ENCODE measurements at places on chromosomes 6 and 20. TPM values are rescaled to one million over a fixed set of nuclear protein-coding genes. Genes with fewer than 3 reads are reported as not detected.

- DNase-seq: no peak
Observed at GRCh38 chr6:167731731-167732422, 94.8 kb upstream of the AFDN start.

The REM1 gene
- total RNA-seq: not detected

The CALHM5 gene
- not detected for total RNA-seq

- no peak for DNase-seq
Observed at GRCh38 chr6:112636650-112637262, 289.6 kb downstream of the RFPL4B start.

DNA sequence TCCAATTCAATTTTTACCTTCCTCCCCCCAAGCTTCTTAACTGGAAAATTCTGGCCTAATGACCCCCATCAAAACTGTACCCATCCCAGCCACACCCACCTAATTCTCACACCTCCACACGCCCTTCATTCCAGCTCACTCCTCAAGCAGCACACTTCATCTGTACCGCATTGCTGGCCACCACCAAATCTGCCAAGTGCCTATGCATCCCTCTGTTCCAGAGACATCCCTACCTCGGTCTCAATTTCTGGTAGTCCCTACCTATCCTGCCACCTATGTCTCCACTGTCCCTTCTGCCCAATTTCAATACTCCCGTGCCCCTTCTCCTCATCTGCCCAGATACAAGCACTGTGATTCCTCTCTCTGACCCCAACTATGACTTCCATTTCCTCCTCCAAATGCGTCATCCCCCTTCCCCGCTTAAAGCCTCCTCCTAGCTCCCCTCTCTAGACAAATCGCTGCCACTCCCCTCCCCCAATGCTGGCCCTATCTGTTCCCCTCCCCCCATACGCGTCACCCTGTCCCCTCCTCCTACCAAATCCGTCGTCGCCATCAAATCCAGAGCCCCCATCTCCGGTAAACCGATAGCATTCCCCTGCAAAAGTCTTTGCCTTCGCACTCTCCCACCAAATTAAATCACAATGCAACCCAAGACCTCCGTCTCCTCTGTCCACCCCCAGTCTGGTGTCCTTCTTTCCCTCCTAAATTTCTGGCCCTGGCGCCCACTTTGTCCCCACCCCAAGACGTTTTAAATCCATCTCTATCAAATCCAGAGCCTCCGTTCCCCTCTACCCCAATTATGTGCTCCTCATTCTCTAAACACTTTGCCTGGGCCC lies 1.2 kb downstream of the MTCH1 start:
- peak; percentile 43 for DNase-seq

DNA sequence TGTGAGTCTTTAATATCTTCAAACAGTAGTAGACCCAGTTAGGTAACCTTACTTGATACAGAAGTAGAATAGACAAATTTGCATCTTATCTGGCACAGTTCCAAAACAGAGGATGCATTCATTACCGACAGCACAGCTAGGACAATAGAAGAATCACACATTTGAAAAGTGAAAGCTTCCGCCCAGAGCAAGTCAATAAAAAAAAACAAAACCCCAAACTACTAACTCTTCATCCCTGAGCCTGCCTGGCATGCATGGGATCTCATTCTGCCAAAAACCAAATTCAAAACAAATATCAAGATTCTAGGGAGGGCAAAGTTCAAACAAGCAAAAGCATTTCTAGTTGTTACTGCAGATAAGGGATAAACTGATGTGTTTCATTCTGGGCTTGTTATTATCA lies 235.4 kb downstream of the BTBD9 start:
- peak; percentile 8 for DNase-seq

GRCh38 chr20:15033891-15034290 lies 696.5 kb upstream of the FLRT3 start:
- no peak for DNase-seq

DNA sequence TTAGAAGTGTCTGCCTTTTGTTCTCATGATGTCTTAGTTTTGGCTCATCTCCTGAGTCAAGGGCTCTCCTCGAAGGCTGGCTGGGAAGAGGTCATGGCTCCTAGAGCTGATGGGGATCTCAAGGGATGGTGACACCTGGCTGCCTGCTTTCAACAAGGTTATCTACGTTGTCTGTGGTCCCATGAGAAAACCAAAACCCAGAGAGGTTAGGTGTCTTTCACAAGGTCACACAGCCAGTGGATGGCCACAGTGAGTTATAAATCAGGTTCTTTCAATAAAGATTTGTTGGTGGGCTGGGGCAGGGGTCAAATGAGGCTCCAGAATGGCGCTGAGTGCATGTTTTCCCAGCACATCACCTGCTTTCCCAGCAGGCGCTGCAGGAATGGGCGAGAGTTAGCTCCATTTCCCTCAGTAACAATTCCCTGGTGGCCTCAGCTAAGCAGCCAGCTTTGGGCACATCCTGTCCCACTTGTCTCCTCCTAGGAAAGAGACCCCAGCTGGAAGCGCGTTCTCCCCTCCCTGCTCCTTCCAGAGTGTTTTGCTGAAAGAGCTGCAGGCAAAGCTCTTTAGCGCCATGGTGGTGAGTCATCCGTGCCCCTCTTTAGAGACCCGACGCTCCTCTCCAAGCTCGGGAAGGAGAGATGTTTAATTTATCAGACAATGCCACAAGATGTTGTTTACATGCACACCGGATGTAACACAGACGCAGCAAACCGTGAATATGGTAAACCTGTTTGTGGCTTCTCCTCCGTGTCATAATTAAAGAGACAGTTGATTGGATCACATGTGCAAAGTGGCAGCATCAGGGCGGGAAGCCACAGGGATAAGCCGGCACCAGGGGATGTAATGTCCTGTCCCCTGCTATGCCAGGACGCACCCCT lies 109.7 kb downstream of the LRFN2 start:
- DNase-seq: no peak

DNA sequence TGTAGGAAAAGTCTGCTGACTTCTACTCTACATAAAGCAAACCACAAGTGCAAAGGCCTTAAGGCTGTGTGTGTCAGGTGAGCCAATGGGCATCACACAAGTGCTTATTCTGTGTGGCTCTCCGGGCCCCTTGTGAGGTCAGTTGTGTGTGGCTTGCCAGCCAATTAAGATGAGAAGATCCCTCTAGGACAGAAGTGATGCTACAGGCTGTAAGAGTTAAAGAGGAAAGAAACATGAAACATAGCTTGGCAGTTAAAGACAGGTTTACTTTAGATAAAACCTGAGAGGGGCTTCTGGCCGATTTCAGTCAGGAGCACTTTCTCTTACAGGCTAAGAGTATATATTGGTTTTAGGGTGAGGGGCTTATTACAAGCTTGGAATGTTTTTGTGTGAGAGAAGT lies 242.4 kb downstream of the NFATC2 start:
- DNase-seq: no peak

- DNase-seq: no peak
Observed at GRCh38 chr20:64051033-64051452, 1.6 kb upstream of the SOX18 start.

The BCLAF1 gene
- total RNA-seq: 77.7 TPM

GRCh38 chr6:152170702-152171667 lies 363.5 kb downstream of the ESR1 start:
- no peak for DNase-seq

The C6orf141 gene
- total RNA-seq: not detected

GRCh38 chr6:21912151-21912832 lies 318.7 kb downstream of the SOX4 start:
- no peak for DNase-seq

GRCh38 chr20:15930311-15931305 lies 642.6 kb downstream of the KIF16B start:
- DNase-seq: peak; percentile 75

DNA sequence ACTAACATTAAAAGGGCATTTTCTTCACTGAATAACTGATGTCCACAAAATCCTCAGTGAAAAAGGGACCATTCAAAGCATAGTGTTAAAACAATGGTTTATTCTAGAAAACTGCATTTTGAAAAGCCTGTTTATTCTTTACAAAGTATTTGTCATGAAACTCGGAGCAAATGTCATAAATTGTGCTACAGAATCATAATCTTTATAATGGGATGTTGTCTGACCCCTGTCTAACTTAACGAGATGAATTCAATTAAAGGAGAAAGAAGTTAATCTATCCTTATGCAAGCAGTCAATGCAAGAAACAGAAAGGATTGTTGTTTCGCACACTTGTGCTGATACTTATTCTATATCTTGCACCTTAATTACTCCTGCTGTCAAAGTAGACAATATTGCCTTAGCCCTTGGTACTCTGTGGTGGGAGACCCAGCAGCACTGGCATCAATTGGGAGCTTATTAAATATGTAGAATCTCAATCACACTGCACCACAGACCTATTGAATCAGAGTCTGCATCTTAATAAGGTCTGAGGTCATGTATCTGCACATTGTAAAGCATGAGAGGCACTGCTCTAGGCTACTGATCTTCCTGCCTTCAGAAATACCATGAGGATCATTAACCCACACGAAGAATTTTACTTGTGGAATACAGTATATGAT lies 708.3 kb downstream of the HDGFL1 start:
- no peak for DNase-seq

The SOX4 gene
- total RNA-seq: 25.8 TPM

The B3GAT2 gene
- total RNA-seq: not detected

The PDYN gene
- not detected for total RNA-seq

DNA sequence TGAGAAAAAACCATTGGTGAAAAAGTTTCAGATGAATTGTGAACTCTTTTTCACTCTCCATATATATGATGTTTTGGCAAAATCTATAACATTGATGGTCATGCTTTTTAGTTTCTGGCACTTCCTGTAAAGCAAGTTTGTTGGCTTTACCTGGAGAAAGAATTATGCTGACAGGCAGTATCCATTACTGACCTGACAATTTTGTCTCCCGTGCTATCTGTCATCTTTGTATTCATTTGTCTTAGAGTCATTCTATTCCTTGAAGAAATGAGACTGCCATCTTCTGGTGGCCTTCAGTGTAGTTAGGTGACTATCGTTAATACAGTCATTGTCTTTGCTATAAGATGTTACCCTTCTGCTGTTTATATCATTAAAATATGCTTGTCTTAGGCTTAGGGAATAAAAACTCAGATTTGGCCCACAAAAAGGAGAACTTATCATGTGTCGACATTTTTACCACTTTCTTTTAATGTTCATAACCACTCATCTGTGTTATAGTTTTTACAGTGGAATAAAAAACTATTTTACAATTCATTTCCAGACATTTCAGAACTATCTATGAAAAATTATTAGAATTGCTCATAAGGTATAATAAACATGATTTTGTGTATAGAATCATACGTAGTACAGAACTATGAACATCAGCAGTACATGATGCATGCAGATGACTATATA lies 707.0 kb downstream of the EPM2A start:
- DNase-seq: peak; percentile 60

The TAF4 gene
- 3.6 TPM for total RNA-seq

DNA sequence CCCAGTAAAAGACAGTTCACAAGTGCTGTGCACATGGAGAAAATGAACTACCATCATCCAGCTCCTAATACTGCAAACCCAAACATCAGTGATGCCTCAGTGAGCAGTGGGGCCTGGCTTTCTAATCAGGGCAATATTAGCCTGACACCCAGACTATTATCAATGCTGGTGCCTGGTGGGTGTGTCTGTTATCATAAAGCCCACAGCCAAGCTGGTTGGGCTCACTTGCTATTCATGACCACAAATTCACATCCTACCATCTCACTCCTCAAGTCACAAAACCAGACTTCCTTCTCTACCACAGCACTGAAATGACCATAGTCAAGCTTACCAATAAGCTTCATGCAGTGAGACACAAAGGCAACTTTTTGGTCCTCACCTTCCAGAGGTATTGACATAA lies 180.8 kb upstream of the PLN start:
- DNase-seq: no peak

The BHLHE23 gene
- total RNA-seq: not detected

The RAB44 gene
- not detected for total RNA-seq

- DNase-seq: no peak
Observed at GRCh38 chr6:300494-301198, 8.4 kb downstream of the DUSP22 start.

DNA sequence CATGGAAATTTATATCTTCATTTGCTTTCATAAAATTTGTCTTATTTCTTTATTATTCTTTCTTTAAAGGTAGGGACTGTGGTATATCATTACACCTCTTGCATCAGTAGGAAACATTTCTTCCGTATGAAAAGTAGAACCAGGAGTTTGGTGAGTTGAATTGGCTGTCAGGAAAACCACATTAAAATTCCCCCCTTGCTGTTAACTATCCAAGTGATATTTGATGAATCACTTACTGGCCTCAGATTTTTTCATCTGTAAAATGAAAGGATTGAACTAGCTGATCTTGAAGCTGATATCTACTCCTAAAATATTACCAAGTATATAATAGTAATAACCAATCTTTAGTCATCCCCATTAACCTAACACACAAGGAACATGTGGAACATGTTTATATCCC lies 460.9 kb downstream of the GJA1 start:
- DNase-seq: no peak

DNA sequence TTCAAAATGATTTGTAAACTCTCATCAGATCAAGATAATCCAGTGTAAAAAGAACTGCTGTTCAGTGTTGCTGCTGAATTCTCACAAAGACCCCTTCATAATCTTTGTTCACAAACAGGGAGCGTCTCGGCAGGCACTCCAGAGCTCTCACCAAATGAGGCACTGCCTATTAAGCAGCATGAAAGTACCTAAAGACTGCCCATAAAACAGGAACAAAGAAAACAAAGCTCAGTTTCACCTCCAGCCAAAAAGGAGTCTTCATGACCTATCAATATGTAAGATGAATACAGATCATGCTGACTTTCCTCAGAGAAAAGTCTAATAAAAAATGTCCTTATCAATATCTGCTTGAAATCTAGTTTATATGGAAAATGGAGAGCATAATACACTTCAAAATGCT lies 41.8 kb downstream of the GPR63 start:
- no peak for DNase-seq

DNA sequence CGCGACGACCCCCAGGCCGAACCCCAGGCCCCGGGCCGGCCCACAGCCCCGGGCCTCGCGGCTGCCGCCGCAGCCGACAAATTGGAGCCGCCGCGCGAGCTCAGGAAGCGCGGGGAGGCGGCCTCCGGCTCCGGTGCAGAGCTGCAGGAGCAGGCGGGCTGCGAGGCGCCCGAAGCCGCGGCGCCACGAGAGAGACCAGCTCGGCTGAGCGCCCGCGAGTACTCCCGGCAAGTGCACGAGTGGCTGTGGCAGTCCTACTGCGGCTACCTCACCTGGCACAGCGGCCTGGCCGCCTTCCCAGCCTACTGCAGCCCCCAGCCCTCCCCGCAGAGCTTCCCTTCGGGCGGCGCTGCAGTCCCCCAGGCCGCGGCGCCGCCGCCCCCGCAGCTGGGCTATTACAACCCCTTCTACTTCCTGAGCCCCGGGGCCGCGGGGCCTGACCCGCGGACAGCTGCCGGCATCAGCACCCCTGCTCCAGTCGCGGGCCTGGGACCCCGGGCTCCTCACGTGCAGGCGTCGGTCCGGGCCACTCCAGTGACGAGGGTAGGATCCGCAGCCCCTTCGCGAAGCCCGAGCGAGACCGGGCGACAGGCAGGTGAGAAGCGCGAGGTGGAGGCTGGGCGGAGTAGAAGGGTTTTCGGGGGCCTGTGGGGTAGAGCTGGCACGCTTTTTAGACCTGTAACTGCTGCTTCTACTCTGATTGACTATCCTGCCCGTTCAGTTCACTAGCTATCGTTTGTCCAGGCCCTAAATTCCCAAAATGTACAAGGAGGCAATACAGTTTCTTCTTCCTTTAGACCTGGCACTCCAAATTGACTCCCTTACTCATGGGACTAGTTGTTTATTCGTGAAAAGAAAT lies 654 bp downstream of the FAM8A1 start:
- DNase-seq: peak; percentile 36

GRCh38 chr6:34695729-34696188 lies 808 bp downstream of the ILRUN start:
- no peak for DNase-seq

GRCh38 chr20:36303831-36304230 lies 2.3 kb upstream of the DLGAP4 start:
- DNase-seq: no peak

Measured in SK-MEL-5 (cell line).